Smooth muscle cell of trachea (primary cell): ENCODE measurements at places on chromosomes 7 and 10. TPM values are rescaled to one million over a fixed set of nuclear protein-coding genes. Genes with fewer than 3 reads are reported as not detected.

Gene AMZ1
- 0.15 and 1.3 TPM in 2 replicates for total RNA-seq

Gene BHLHA15
- 1.7 TPM in 1 of 2 replicates, not detected in the other for total RNA-seq

Gene AOAH
- total RNA-seq = not detected in 2 replicates

Gene SPDYE1
- not detected in 2 replicates for total RNA-seq

Gene ASL
- 35.1 and 59.9 TPM in 2 replicates for total RNA-seq

Gene CCL24
- total RNA-seq = not detected in 2 replicates

Gene IL6
- 2.2 and 15.1 TPM in 2 replicates for total RNA-seq

Gene CUZD1
- 0.58 and 0.66 TPM in 2 replicates for total RNA-seq

Gene FFAR4
- not detected in 2 replicates for total RNA-seq

Gene PNLIPRP2
- total RNA-seq = not detected in 2 replicates

Gene JAKMIP3
- total RNA-seq = under 0.01 and 0.17 TPM in 2 replicates

Gene SFRP4
- 1.7 and 8.1 TPM in 2 replicates for total RNA-seq

Gene FAM25A
- total RNA-seq = not detected in 2 replicates

Gene TLX1
- total RNA-seq = not detected in 2 replicates

Gene MAGI2
- total RNA-seq = 16.2 and 33.2 TPM in 2 replicates

Gene TRPV5
- not detected in 2 replicates for total RNA-seq

Gene SAP25
- not detected in 2 replicates for total RNA-seq

Gene CDK1
- total RNA-seq = 2.5 and 52.1 TPM in 2 replicates

Gene OLAH
- not detected in 2 replicates for total RNA-seq

Gene SYT15B
- not detected in 2 replicates for total RNA-seq

Gene AGMO
- under 0.01 and 1.0 TPM in 2 replicates for total RNA-seq

Gene A1CF
- total RNA-seq = not detected in 2 replicates

Gene OPALIN
- not detected in 2 replicates for total RNA-seq

Gene CCDC186
- 11.6 and 22.0 TPM in 2 replicates for total RNA-seq

Gene INMT
- total RNA-seq = 20.1 and 20.8 TPM in 2 replicates

Gene OR2A1
- under 0.01 and 0.15 TPM in 2 replicates for total RNA-seq

Gene PNLIPRP1
- total RNA-seq = not detected in 2 replicates

Gene RALA
- total RNA-seq = 29.9 and 33.3 TPM in 2 replicates

Gene FAM20C
- 123 and 143 TPM in 2 replicates for total RNA-seq

Gene RPEL1
- under 0.01 and 0.15 TPM in 2 replicates for total RNA-seq

Gene SMKR1
- 0.66 TPM in 1 of 2 replicates, not detected in the other for total RNA-seq

Gene HHEX
- 8.7 and 8.8 TPM in 2 replicates for total RNA-seq

Gene LIPK
- total RNA-seq = not detected in 2 replicates

Gene PIP
- not detected in 2 replicates for total RNA-seq

Gene SPDYE9
- under 0.01 TPM in 1 of 2 replicates, not detected in the other for total RNA-seq

Gene MLXIPL
- 0.66 TPM in 1 of 2 replicates, not detected in the other for total RNA-seq
